ENCODE measurements at places on chromosomes 12 and 14. TPM values are rescaled to one million over a fixed set of nuclear protein-coding genes. Genes with fewer than 3 reads are reported as not detected.

DNA sequence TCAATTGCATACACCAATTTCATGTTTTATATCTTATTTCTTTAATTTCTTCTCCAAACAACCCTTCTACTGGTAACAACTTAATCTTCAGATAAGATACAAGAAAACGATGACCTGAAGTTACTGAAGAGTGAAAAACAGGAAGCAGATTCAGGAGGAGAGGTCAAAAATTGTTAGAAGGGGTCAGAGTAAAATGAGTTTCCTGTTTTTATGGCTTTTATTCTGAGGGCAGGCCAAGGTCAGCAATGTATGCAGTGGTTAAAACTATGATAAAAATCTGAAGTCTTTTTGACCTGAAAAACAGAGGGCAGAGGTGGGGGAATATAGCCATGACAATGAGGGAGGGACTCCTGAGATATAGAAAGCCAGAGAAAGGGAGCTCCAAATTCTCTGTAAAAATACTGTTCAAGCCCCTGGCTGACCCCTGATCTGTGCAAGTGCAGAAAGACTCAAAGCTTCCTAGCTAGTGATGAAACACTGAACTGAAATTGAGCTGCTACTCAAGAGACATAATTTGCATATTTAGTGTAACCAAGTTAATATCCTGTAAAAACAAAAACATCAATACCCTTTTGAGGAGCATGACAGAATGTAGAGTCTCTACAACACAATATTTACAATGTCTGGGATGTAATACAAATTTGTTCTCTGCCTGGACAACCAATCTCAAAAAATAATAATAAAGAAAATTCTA lies 514.3 kb upstream of the SEL1L start:
- no peak for DNase-seq

DNA sequence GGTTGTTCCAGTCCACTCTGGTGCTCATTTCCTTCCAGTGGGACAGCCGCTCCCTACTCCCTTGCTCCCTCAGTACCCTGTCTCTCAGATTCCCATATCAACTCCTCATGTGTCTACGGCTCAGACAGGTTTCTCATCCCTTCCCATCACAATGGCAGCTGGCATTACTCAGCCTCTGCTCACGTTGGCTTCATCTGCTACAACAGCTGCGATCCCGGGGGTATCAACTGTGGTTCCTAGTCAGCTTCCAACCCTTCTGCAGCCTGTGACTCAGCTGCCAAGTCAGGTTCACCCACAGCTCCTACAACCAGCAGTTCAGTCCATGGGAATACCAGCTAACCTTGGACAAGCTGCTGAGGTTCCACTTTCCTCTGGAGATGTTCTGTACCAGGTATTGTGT lies 69.9 kb downstream of the RAD52 start:
- no peak for DNase-seq

- DNase-seq: no peak
These were observed 1052.8 kb upstream of the TMEM132C start for GRCh38 chr12:127214186-127214585.

GAS2L3 gene
- 4.0 TPM for total RNA-seq

- DNase-seq: no peak
These were observed 71.5 kb downstream of the BRMS1L start for GRCh38 chr14:35897616-35898111.

DNA sequence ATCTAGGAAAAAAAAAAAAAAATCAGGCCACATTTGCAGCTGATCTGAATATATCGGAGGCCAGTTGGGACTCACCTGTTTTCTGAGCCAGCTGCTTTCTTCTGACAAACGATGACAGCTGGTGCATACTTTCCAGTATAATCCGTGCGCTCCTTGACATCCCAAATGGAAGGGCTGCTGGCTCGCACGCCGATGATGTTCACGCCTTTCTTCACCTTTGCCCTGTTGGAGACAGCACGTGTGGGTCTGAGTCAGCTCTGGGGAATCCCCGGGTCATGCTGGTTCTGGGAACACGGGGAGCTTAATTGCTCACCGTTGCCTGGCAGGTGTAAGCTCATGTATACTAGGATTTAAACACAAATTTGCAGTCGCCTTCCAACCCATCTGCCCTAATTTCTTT lies 372.8 kb downstream of the TMEM132D start:
- DNase-seq: no peak

GPR65 gene
- 0.57 TPM for total RNA-seq

GRCh38 chr12:9449181-9449580 lies 158.5 kb downstream of the KLRB1 start:
- DNase-seq: no peak

SIX6 gene
- not detected for total RNA-seq

DNA sequence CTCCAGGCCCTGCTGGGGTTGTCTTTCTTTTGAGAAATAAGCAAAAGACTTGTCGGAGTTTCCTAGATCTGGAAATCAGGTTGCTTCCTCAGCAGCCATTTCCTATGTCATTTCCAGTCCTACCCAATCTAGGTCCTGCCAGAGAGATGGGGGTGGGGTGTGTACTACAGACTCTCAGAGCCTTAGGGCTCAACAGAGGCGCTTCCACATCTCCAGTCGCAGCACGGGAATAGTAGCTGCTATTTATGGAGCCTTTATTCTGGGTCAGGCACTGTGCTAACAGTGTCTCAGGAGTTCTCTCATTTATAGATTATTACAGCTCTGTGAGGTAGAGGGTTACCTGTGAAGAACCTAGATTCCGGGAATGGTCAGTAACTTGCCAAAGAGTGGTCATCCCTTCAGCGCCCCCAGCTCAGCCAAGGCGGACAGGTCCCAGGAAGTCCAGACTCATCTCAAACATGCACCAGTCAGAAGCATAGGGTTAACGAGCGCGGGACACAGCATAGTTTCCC lies 21.9 kb downstream of the DHRS2 start:
- DNase-seq: no peak

DNA sequence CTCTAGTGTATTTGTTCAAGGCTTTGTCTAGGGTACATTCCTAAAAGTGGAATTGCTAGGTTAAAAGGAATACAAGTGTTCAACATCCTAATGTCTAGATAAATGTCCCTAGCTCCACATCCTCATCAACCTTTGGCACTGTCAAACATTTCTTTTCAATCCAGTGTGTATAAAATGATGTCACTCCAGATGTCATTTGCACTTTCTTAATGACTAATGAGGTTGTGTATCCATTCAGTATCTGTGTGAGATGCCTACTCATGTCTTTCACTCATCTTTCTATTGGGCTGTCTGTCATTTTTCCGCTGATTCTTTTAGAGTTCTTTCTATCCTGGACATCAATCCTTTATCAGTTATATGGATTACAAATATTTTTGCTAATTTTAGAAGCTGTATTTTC lies 43.3 kb downstream of the ARMH4 start:
- DNase-seq: no peak

GLS2 gene
- total RNA-seq: 0.97 TPM

GRCh38 chr12:43988838-43989560 lies 153.1 kb downstream of the TMEM117 start:
- DNase-seq: no peak

GRCh38 chr14:60303745-60304144 lies 54.7 kb downstream of the PPM1A start:
- no peak for DNase-seq

GRCh38 chr14:97267509-97267908 lies 470.3 kb downstream of the VRK1 start:
- peak; percentile 2 for DNase-seq

DNA sequence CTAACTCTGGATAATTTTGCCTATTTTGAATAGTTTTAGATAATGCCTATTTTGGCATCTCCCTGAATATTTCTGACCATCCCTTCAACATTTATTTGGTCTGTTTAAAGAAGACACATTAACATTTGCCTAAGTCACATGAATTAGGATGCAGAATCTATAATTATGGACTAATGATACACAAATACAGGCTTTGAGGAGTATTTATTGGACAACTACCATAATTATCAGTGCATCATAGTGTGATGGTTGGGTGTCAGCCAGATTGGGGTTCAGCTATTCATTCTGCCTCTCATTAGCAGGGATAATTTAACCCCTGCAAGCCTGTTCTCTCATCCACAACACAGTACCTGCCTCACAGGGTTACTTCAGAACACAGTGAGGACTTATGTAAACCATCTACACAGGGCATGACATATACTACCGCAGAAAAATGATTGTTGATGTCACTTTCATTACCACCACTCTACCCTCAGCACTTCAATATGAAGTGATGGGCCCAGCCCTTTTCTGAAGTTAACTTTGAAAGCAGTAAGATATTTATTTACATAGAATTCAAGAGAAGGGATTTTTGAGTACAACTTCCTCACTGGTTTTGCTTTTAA lies 14.4 kb downstream of the PRKCH start:
- DNase-seq: no peak

CLEC2D gene
- 7.5 TPM for total RNA-seq

- DNase-seq: no peak
These were observed 62.2 kb upstream of the CFL2 start for GRCh38 chr14:34776611-34777010.

- no peak for DNase-seq
These were observed 12.4 kb upstream of the NRXN3 start for GRCh38 chr14:78157494-78158437.

- no peak for DNase-seq
These were observed 209.2 kb upstream of the HMGA2 start for GRCh38 chr12:65615118-65615517.

DNA sequence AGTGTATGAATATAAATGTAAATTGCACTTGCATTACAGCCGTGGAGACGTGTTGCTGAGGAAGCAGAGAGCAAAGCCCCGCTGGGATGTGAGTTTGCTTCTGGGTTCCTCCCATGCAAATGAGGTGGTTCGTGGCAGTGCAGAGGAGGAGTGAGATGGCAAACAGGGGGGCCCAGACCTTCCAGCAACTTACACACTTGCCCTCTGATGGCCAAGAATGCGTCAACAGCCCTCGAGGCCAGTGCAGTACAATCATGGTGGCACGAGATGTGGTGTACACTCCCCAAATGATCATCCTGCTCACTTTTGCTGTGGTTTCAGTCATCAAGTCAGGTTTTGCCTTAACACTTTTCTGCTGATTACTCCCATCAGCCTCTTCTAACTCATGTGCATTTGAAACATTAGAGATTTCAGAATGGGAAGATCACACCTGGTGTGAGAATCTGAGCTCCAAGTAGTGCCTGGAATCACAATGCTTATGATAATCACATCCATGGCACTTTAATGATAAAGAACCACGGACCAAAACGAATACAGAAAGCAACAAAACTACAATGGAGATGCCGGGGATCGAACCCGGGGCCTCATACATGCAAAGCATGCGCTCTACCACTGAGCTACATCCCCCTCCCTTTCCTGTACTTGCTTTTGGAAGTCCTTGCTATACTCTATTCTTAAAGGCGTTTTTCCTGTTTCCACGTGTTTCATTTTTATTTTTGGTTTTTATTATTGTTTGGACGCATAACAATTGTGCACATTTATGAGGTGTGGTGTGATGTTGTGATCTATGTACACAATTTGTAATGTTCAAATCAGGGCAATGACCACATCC lies 7.0 kb upstream of the UBC start:
- no peak for DNase-seq

IKZF4 gene
- total RNA-seq: 10.2 TPM

DNA sequence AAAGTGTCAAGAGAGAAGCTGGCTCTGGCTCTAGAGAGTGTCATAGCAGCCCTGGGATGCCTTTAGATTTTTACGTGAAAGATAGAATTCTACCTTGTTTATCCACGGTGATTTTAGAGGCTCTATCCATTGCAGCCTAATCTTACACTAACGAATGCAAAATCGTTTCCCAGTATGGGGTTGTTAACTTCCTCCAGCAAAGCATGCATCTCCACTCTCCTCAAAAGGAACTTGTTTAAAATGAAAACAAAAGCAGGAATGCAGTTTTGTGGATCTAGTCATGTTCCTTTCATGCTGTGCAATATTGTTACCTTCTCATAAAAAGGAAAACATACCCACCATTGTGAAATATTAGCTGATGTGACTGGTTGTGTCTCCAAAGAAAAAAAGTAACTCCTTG lies 88.4 kb downstream of the ANO2 start:
- no peak for DNase-seq

- DNase-seq: no peak
These were observed 47.3 kb upstream of the BCAT1 start for GRCh38 chr12:24996102-24996797.

- no peak for DNase-seq
These were observed 5.2 kb downstream of the ARHGAP9 start for GRCh38 chr12:57474430-57474829.

GRCh38 chr12:9741726-9742125 lies 8.8 kb upstream of the CLECL1 start:
- DNase-seq: no peak

GRCh38 chr12:12741660-12742059 lies 24.5 kb downstream of the CDKN1B start:
- DNase-seq: no peak

MUCL1 gene
- not detected for total RNA-seq

DDIT3 gene
- total RNA-seq: 43.9 TPM

- DNase-seq: no peak
These were observed 125.4 kb downstream of the SYT10 start for GRCh38 chr12:33314223-33314622.

GRCh38 chr12:75792687-75793086 lies 238.9 kb downstream of the PHLDA1 start:
- no peak for DNase-seq

PLEK2 gene
- 0.40 TPM for total RNA-seq

DNA sequence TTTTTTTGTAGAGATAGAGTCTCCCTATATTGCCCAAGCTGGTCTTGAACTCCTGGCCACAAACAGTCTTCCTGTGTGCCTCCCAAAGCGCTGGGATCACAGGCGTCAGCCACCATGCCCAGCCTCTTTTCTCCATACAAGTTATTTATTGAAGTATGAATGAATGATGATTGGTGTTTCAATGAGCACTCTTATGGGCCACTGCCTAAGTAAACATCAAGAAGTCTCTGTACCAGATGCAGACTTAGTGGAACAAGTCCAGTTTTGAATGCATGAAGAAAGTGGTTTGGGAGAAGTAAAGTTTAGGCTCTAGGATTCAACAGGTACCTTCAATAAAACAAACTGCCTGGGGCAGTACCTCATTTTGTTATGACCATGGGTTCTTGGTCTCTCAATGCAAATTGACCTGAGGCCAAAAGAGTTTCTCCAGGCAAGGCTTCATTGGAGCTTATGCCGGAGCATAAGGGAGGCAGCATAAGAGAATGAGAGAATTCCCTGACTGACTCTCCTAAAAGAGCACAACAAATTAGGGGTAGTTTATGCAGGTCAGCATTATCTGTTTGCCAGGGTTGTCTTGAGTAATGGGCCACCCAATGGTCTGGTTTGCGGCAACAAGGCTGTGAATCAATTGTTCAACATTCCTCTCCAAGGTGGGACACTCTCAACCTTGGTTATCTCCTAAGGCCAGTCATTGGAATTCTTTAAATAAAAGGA lies 1.1 kb upstream of the GMFB start:
- DNase-seq: no peak

DNA sequence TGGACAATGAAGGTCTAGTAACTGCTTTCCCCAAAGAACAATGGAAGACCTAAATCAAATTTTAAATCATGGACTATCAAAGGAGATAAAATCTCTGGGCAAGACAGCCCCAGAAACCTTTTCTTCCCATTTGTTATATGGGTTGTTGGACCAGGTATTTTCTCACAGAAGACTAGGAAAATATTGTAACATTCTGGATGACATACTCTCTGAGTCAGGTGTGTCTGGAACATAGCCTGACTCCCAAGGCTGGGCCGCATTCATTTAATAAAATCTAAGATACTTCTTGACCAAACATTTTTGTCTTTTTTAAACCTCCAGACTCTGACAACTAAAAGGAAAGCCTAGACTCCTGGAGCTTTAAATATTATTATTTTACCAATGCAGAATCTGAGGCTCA lies 87.9 kb downstream of the ATP23 start:
- no peak for DNase-seq

- DNase-seq: peak; percentile 94
These were observed 2.2 kb downstream of the MMP17 start for GRCh38 chr12:131830335-131830913.
